ENCODE measurements at places on chromosomes 2 and 18.

DNA sequence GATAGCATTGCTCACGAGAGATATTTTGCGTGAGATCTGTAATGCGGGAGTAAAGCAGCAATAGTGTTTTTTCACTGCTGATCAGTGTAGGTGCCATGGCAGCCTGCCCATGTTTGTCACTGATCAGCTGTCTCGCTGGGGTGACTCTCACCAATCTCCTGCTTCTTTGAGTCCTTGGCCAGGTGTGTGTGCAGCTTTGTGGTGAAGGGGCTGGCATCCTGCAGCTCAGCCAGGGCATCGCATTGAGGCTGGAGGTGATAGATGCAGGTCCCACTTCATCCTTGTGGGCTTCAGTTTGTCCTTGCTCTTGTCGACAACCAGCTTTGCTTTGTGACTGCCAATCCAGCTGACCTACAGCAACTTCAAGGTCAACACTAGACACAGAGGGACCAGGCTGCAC lies 258.3 kb upstream of the CXCR4 start:
- no peak for DNase-seq

- DNase-seq: no peak
These were observed 481 bp downstream of the TMEM177 start for GRCh38 chr2:119679526-119679837.

- no peak for DNase-seq
These were observed 52.2 kb downstream of the CUL3 start for GRCh38 chr2:224532931-224533330.

DNA sequence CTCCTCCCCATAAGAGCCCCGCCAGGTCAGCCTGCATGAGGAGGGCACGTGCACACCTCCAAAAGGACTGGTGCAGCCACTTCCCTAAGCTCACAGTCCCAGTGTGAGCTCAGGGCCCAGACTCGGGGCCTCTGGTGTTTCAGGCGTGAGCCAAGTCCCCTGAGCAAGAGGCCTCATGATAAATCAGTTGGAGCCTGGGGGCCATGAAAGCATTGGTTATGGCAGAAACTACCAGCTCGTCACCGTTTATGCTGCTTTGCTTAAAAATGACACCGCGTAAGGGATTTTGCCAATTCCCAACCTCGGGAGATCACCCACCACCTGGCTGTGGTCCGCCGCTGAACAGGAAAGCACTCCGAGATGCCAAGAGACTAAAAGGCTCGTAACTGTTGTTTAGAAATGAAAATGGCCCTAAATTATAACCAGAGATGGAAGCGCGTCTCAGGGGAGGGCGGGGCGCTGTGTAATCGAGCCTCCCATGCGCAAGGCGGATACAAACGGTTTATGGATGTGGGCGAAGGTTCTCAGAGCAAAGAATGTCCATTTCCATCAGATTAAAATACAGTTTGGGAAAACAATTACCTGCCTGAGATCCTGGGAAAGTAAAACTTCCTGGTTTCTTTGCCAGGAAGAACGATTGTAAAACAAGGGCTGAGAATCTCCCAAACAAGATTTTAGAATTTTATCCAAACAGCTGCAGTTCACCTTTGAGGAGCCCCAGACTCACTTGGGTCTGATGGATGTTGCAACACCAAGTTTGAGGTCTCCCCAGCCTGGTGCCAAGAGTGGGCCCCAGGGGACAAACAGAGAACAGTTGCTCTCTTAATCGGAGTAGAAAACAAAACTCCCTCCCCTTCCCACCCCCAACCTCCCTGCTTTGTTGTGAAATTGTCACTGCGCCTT lies 141.4 kb downstream of the BCL2 start:
- DNase-seq: no peak

DNA sequence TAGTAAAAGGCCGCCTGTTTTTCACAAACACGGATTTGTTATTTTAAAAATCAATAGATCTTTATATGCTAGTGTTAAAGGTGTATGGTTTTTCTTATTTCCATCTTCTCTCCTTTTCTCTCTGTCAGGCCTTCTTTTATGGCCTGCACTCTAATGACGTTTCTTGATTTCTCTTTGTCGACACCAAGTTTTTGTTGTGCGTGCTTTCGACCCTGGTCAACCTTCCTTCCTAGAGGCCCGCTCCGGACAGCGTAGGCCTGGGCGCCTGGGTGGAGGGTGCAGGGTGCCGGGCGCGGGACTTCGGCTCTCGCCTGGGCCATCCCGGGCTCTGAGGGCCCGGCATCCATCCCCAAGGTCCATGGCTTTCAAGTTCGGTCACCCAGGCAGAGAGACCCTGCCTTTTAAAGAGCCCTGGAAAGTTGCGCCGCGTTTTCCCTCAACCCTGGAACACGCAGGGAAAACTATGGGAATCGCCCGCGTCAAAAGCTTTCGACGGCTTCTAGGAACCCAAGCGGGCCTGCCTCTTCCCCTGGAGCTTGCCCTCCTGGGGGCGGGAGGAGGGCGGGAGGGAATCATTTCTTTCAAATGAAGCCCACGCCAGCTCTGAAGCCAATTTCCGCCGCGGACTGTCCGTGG lies 4.1 kb upstream of the SATB2 start:
- no peak for DNase-seq

GRCh38 chr2:15149063-15149462 lies 412.1 kb downstream of the NBAS start:
- DNase-seq: no peak

- DNase-seq: no peak
These were observed 220.2 kb downstream of the HDAC4 start for GRCh38 chr2:239180526-239181073.

DNA sequence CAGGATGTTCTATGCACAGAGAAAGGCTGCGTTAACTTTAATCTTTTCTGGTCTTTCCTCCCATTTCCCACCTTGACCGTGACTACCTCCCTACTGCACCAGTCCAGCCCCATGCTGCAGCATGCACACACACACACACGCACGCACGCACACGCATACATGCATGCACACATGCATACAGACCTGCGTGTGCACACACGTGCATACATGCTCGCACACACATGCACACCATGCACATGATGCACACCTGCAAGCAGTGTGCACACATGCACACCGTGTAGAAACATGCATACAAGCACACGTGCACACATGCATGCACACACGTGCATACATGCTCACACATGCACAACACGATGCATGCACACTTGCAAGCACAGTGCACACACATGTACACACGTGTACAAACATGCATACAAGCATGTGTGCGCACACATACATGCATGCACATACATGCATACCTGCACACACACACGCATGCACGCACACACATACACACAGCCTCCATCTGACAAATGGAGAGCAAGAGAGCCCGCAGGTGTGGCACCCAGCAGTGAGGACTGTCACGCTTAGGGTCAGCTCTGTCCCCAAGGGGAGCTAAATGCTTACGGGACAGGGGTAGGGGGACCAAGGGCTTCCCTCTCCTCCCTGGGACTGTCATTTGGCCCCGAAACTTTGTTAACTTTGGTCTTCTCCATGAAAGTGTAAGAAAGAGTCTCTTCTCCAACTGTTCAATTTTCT lies 18.2 kb downstream of the SNORC start:
- no peak for DNase-seq

DNA sequence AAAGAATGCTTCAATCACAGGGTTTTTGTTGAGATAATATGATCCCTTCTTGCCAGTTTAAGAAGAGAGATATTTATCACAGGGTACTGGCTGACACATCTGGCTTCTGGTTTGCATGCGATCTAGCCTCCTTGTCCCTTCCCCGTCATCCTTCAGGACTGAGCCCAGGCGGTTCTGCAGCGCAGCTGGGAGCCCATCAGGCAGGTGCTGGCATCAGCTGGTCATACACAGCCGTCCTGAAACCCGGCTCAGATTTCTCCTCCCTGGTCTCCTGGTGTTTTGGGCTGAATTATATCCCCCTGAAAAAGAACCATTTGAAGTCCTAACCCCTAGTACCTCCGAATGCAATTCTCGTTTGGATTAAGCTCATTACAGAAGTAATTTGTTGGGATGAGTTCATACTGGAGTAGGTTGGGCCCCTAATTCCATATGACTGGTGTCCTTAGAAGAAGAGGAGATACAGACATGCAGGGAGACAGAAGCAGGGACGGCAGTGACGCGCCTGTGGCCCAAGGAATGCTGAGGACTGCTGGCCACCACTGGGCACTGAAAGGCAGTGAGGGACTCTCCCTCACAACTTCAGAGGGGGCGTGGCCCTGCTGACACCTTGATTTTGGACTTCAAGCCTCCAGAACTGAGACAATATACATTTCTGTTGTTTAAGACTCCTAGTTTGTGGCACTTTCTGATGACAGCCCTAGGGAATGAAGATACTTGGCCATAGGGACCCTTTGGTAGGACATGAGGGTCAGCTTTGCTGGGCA lies 83.9 kb upstream of the ODC1 start:
- no peak for DNase-seq

- DNase-seq: no peak
These were observed 2.1 kb upstream of the GALNT3 start for GRCh38 chr2:165796129-165796528.

DNA sequence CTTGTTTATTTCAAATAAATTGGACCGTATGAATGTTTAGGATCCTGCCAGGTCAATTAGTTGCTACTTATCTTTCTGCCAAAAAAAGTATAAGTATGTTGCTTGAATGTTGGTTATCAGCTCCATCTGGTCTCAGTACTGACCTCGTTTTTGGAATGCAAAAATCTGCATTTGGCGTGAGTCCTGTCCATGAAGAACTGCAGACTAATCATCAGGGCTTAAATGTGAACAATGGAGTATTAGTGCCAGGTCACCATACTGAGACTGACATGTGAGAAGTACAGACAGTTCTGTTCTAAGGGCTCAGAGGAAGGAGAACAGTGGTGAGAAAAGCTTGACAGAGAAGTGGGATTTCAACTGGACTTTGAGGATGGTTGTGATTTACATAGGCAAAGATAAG lies 393.1 kb upstream of the SLC14A2 start:
- DNase-seq: no peak

- no peak for DNase-seq
These were observed 148.9 kb upstream of the GULP1 start for GRCh38 chr2:188142636-188143295.

DNA sequence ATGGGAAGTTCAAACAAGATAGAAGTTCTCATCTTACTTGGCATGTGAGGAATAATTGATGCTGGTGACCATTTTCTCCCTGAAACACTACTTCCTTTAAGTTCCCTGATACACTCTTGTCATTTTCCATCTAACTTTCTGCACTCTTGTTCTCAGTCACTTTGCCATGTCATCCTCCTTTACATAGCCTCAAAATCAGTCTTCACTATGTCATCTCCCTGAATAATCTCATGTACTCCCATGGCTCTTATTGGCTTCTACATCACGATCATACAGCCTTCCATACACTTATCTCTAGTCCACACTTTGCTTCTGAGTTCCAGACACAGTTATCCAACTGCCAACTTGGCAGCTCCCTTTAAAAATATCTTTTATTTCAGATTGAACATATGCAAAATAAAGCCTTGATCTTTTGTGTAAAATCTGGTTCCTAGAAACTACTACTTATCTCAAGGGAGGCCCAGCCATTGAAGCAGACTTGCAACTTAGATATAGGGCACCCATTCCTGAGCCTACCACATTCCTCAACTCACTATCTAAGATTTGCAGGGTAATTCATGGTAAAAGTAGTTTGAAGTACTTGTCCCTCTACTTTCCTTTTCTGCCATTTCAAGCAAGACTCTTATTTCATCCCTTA lies 1070.2 kb upstream of the NXPH2 start:
- DNase-seq: no peak

GRCh38 chr18:9965711-9966624 lies 52.2 kb downstream of the VAPA start:
- DNase-seq: no peak

DNA sequence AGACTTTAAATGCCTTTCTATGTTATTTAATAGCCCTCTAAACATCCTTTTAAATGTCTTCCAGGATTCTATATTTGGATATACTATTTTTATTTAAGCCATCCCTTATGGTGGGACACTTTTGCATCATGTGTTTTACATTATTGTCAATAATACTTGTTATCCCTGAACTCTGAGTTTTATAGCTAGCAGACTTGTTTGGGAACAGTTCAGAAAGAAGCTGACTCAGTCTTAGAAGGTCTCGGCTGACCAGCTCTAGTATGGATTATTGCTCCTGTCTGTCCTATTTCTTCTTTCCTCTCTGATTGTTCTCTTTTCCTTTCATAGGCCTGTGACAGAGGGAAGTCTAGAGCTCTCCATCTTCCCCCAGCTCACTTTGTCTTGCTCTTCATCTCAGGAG lies 77.3 kb upstream of the CXCR4 start:
- DNase-seq: no peak

- DNase-seq: no peak
These were observed 66.3 kb upstream of the HK2 start for GRCh38 chr2:74767618-74768017.

GRCh38 chr18:69128566-69128965 lies 272.1 kb upstream of the DOK6 start:
- no peak for DNase-seq

- no peak for DNase-seq
These were observed 754.0 kb upstream of the SOX11 start for GRCh38 chr2:4938206-4938605.

DNA sequence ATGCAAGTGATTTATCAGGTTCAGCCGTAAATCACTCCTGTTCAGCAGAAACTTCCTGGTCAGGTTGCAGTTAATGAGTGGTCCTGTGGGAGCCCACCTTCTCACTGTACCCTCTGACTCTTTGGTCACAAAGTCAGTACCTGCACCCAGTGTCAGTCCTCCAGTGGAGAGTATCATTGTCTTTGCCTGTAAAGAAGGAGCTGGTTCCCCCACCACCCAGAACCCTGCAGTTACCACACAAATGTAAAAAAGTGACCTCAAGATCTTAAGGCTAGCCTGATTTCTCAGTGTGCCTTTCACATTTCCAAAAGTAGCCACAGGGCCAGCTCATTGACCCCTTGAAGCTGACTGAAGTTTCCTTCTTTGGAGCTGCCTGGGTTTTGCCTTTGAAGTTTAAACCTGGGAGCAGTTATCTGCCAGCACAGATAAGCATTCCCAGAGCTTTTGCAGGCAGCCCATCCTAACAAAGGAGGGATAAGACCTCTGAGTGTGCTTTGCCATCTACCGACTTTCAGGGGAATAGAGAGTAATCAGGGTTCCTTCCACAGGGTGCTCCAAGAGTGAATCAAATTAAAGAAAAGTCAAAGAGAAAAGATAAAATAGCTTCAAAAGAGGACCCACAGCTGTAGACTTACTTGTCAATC lies 725.2 kb downstream of the CPS1 start:
- no peak for DNase-seq

- DNase-seq: no peak
These were observed 25.2 kb downstream of the PDIA6 start for GRCh38 chr2:10787176-10787968.

DNA sequence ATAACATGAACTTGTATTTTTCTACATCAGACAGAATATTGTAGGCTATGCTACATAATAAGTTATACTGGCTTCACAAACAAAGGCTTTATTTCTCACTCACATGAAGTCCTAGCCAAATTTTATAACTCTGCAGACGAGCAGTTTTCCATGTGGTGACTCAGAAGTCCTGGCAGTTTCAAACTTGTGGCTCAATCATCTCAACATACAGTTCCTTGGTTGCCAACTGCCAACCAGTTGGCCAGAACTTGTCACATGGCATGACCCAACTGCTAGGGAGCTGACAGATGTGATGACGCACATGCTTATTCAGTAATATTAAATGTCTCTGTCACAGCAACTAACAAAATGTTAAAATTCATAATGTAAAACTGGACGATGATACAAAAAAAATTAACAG lies 63.8 kb upstream of the ZC3H15 start:
- no peak for DNase-seq

GRCh38 chr2:237413777-237414661 lies at the start of gene COL6A3:
COL6A3 (minus strand) TSS chr2:237414164; CDS start chr2:237396817, 17,347 bp downstream.
- no peak for DNase-seq

GRCh38 chr2:156136566-156136965 lies 196.0 kb downstream of the NR4A2 start:
- no peak for DNase-seq
